ENCODE measurements at places on chromosomes 13 and 19. TPM values are rescaled to one million over a fixed set of nuclear protein-coding genes. Genes with fewer than 3 reads are reported as not detected.

- no peak for DNase-seq
Observed at GRCh38 chr13:31330236-31330635, 130.5 kb downstream of the B3GLCT start.

The TMEM221 gene
- total RNA-seq, result not detected

- no peak for DNase-seq
Observed at GRCh38 chr19:8501981-8502380, 459 bp downstream of the PRAM1 start.

The C1QTNF9B gene
- not detected for total RNA-seq

The ACER1 gene
- not detected for total RNA-seq

The ISYNA1 gene
- total RNA-seq, result 12.1 TPM

DNA sequence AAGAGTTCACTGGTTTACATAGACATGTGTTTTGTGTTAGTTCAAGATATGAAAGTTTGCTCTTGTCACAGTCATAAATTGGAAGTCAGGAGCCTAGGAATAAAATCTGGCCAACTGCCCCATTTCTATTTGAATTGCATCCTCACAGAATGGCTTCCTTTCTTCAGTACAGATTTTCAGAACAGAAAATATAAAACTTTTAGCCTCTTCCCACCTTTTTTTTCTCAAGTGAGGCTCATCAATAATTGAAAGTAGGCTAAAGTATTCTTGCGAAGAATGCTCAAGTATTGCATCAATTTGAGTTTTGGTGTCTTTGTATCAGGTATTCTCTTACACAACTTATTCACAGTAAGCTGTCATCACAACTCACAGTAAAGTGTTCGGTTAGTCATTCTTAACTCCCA lies 802.7 kb downstream of the PCDH9 start:
- peak; percentile 9 for DNase-seq

DNA sequence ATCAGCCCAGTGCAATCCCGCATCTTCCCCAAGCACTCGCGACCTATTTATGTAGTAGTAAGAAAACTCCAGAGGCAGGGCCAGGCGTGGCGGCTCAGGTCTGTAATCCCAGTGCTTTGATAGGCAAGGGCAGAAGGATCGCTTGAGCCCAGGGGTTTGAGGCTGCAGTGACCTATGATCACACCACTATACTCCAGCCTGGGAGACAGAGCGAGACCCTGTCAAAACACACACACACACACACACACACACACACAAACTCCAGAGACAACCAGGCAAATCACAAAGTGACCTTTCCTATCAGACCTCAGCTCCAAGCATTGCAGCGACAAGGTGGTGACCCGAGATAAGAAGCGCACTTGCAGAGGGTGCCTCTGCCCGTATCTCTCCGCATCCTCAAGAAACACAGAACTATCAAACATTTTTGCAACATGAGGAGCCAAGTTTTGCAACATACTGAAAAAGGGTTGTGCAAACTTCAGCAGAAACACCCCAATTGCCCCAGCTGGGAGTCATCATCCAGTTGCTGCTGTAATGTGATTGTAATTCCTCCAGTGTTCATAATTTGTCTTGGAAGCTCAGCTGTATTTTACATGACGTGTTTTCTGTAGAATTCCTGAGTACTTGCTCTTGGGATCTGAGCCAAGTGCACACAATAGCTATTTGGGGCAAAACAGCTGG lies 8.7 kb upstream of the KLF2 start:
- DNase-seq, result no peak

GRCh38 chr13:77580748-77581147 lies 45.2 kb downstream of the SCEL start:
- peak; percentile 13 for DNase-seq

- peak; percentile 47 for DNase-seq
Observed at GRCh38 chr19:40257096-40257517, 28.0 kb downstream of the AKT2 start.

GRCh38 chr19:29090783-29091526 lies 122.0 kb downstream of the UQCRFS1 start:
- no peak for DNase-seq

GRCh38 chr19:867301-867793 lies 7.9 kb downstream of the CFD start:
- no peak for DNase-seq

DNA sequence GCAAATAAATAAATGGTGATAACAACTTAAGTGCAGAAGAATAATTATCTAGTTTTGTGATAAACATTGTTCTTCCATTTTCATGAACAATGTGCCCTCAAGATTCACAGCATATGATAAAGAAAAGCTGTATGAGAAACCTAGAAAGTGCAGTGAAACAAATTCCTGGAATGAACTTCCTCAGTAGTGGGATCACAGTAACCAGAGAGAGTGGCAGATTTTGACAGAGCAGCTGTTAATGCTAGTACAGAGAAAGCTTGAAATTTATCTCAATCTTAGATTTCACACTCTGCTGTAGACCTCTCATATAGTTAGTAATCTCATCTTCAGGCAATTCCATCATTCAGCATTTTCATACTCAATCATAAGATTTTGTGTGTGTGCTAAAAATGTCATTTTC lies 664.9 kb downstream of the PCDH9 start:
- DNase-seq, result no peak

Data from stomach (tissue), 19 donors.